Immature natural killer cell (primary cell): ENCODE measurements at places on chromosomes 2 and 18. TPM values are rescaled to one million over a fixed set of nuclear protein-coding genes. Genes with fewer than 3 reads are reported as not detected.

The LYG2 gene
- not detected for polyA plus RNA-seq

The SFTPB gene
- polyA plus RNA-seq: not detected

The CHST10 gene
- polyA plus RNA-seq: 7.1 TPM

The IL1A gene
- polyA plus RNA-seq: not detected

The RTP5 gene
- polyA plus RNA-seq: not detected

The LONRF2 gene
- not detected for polyA plus RNA-seq

The GALNT13 gene
- polyA plus RNA-seq: not detected

The KCNK3 gene
- not detected for polyA plus RNA-seq

The ALPI gene
- polyA plus RNA-seq: not detected

The ATP6V1B1 gene
- polyA plus RNA-seq: not detected

The TRIM43 gene
- polyA plus RNA-seq: not detected

The CYS1 gene
- polyA plus RNA-seq: not detected

The GATA6 gene
- not detected for polyA plus RNA-seq

The PAIP2B gene
- polyA plus RNA-seq: 1.3 TPM

The IL18R1 gene
- 49.9 TPM for polyA plus RNA-seq

The TUBB8B gene
- not detected for polyA plus RNA-seq

The ASXL3 gene
- polyA plus RNA-seq: not detected

The SIX3 gene
- polyA plus RNA-seq: not detected

The RAD51AP2 gene
- not detected for polyA plus RNA-seq

The ALKAL2 gene
- 6.6 TPM for polyA plus RNA-seq

The GAL3ST2 gene
- not detected for polyA plus RNA-seq

The CD8B gene
- 5.5 TPM for polyA plus RNA-seq

The RAPGEF4 gene
- polyA plus RNA-seq: not detected

The CDKL4 gene
- polyA plus RNA-seq: not detected

The FAM124B gene
- 0.78 TPM for polyA plus RNA-seq

The SCTR gene
- polyA plus RNA-seq: not detected

The CD8B2 gene
- 0.52 TPM for polyA plus RNA-seq

The CAVIN2 gene
- 0.34 TPM for polyA plus RNA-seq

The EPC2 gene
- polyA plus RNA-seq: 1.8 TPM

The DNAH7 gene
- polyA plus RNA-seq: not detected

The KCNJ13 gene
- polyA plus RNA-seq: not detected

The SERPINE2 gene
- 18.7 TPM for polyA plus RNA-seq

The ASPRV1 gene
- 0.29 TPM for polyA plus RNA-seq

The CTAGE1 gene
- not detected for polyA plus RNA-seq

The IL1RN gene
- 0.44 TPM for polyA plus RNA-seq

The DSG1 gene
- not detected for polyA plus RNA-seq

The RBM43 gene
- polyA plus RNA-seq: 3.8 TPM

The SLC23A3 gene
- polyA plus RNA-seq: not detected
